ENCODE measurements at places on chromosomes 11 and 22. TPM values are rescaled to one million over a fixed set of nuclear protein-coding genes. Genes with fewer than 3 reads are reported as not detected.

- no peak for DNase-seq
- no peak overlapping the region for H3K27ac ChIP-seq
- H3K4me1 ChIP-seq: no peaks in the 10 kb centered on the region
- H3K4me3 ChIP-seq: no peak overlapping the region
- no peaks in the 10 kb centered on the region for H3K36me3 ChIP-seq
These were observed 12.6 kb upstream of the PRDM11 start for GRCh38 chr11:45133878-45134277.

DNA sequence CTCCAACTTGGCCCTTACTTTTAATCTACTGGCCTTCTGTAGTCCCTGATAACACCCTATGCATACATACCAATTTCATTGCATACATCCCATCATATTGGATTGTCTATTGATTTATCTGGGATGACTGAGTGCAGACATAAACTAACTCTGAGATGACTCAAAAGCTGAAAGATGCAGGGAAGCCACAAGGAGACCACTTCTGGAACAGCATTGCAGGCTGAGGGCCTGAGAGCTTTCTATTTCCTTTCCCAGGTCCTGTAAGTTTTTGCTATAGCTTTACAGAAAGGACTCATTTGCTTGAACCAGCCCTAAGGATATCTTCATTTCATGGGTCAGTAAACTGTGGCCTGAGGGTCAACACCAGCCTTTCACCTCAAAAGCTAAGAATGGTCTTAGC lies 15.1 kb upstream of the SPON1 start:
- no peak overlapping the region for H3K27ac ChIP-seq
- H3K4me1 ChIP-seq: no peaks in the 10 kb centered on the region
- H3K27me3 ChIP-seq: no peaks in the 10 kb centered on the region
- no peaks in the 10 kb centered on the region for H3K36me3 ChIP-seq
- H3K4me3 ChIP-seq: no peak overlapping the region

GRCh38 chr11:67646535-67647336 lies 3.8 kb downstream of the ACY3 start:
- H3K27me3 ChIP-seq: peaks cover 21% of the 10 kb centered on the region
- H3K27ac ChIP-seq: no peak overlapping the region
- peak; percentile 45 for DNase-seq
- no peaks in the 10 kb centered on the region for H3K36me3 ChIP-seq

DNA sequence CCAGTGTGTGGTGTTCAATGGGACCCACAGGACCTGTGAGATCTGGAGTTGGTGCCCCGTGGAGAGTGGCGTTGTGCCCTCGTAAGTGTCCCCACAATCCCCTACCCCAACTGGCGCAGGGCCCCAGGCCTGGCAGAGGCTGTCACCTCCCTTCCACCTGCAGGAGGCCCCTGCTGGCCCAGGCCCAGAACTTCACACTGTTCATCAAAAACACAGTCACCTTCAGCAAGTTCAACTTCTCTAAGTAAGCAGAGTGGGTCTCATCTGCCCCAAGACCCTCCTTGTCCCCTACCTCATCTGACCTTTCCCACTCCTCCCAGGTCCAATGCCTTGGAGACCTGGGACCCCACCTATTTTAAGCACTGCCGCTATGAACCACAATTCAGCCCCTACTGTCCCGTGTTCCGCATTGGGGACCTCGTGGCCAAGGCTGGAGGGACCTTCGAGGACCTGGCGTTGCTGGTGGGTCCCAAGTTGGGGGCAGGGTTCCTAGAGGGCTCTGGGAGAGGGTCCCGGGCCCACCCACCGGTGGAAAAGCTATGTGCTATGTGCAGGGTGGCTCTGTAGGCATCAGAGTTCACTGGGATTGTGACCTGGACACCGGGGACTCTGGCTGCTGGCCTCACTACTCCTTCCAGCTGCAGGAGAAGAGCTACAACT lies 8.1 kb downstream of the P2RX6 start:
- DNase-seq: no peak
- no peak overlapping the region for H3K4me3 ChIP-seq
- no peaks in the 10 kb centered on the region for H3K4me1 ChIP-seq
- H3K36me3 ChIP-seq: no peaks in the 10 kb centered on the region
- no peaks in the 10 kb centered on the region for H3K27me3 ChIP-seq

GRCh38 chr11:107856981-107857517 lies 1.5 kb downstream of the SLC35F2 start:
- H3K4me3 ChIP-seq: no peak overlapping the region
- peaks cover 22% of the 10 kb centered on the region for H3K4me1 ChIP-seq
- H3K27me3 ChIP-seq: no peaks in the 10 kb centered on the region
- H3K36me3 ChIP-seq: no peaks in the 10 kb centered on the region

DNA sequence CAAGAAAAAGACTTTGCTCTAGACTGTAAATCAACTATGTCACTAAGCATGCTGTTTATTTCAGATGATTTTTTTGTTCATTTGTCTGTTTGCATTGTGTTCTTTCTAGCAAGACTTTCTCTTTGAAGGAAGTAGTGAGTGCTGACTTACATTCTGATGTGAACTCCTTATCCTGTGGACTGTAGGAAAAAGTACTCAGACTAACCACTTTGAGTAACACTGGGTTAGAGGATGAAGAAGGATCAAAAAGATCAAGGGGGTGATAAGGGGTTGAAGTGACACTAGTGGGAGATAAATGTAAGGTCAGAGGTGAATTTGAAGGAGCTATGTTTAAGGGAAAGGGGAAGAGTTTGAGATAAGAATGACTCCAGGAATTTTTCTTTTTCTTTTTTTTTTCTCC lies 369.4 kb downstream of the NELL1 start:
- H3K27me3 ChIP-seq: no peaks in the 10 kb centered on the region
- no peaks in the 10 kb centered on the region for H3K36me3 ChIP-seq
- DNase-seq: no peak

Gene RCOR2
- total RNA-seq: 0.18 TPM

Measured in lower lobe of right lung (tissue), 2 donors.